Activated naive CD4-positive, alpha-beta T cell (primary cell): ENCODE measurements at places on chromosomes 6 and 20.

GRCh38 chr20:34045930-34046725 is 52.4 kb downstream of the RALY start:
- DNase-seq: no peak

DNA sequence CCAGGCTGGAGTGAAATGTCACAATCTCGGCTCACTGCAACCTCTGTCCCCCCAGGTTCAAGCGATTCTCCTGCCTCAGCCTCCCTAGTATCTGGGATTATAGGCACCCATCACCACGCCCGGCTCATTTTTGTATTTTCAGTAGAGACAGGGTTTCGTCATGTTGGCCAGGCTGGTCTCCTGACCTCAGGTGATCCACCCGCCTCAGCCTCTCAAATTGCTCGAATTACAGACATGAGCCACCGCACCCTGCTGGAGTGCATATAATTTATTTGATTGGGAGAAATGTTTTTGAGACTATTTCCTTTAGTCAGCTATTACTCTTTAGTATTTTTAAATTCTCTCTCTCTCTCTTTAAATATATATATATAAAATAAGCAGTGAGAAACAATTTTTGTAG is 29.8 kb downstream of the FAM83B start:
- DNase-seq: no peak

DNA sequence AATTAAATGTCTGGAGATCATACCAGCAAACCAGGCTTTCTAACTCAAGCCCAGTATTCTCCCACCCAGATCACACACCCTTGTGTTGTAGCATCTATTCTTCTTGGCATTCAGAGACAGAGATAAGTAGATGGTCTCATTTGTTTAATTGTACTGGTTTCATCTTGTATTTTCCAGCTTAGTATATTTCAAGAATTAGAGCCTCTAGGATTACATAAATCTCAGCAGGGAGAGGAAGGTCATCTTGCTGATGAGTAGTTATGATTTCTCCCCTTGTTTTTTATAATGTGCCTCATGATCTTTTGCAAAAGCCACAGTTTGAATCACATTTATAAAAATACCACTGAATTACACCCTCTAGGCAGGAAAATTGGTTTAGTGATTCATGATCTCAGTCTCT is 106.6 kb upstream of the NRSN1 start:
- no peak for DNase-seq

- no peak for DNase-seq
Observed at GRCh38 chr20:60113024-60113724, 155.0 kb downstream of the CDH26 start.

GRCh38 chr20:49475292-49476015 is 7.0 kb downstream of the KCNB1 start:
- no peak for DNase-seq

- no peak for DNase-seq
Observed at GRCh38 chr6:25042536-25042935, 106.8 kb upstream of the RIPOR2 start.

DNA sequence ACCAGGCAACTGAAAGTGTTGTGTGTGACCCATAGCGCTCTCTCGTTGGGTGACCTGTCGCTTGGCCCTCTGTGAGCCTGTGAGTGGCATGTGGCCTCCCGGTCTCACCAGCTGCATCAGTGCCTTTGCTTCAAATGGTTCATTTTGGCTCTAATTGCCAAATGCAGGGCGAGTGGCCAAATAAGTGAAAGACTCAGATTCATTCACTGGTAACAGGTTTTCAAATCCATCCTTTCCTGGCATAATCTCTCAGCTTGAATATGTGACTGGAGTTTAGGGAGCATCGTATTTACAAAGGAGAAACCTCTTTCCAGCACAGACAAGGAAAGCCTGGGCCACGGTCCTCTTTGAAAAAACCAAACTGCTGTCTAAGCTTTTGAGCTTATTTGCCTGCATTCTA is 321.6 kb upstream of the QKI start:
- DNase-seq: no peak

DNA sequence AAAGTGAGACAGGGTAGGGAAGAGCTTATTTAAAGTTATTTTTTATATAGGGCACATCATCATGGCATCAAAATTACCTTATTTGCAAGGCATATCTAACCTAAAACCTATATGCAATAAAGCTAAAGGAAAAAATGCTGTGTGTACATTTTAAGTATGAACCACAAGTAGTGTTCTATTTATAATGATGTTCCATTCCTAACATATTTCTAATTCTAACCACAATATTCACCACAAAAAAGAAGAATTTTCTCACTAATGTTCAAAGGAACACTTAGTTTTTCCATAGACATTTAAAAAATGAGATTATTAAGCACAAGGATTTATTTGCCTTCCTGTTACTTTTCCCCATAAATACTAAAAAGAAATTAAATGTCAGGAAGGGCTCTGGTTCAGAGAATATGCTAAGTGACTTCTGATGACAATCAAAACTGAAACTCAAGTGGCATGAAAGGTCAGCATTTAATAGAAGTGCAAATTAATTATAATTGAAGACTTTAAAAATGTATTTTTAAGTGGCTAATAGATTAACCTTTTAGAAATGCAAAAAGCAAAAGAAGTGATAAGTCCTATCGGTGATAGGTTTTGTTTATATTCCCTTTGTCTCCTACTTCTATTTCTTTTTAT is 25.1 kb downstream of the GPR63 start:
- DNase-seq: no peak

GRCh38 chr6:62217866-62218265 is 68.2 kb downstream of the KHDRBS2 start:
- DNase-seq: no peak

GRCh38 chr6:160398674-160399271 is 50.6 kb downstream of the SLC22A3 start:
- no peak for DNase-seq

GRCh38 chr6:26273673-26274588 is 91.1 kb upstream of the BTN3A2 start:
- DNase-seq: no peak
